NCI-H2171 (cell line): ENCODE measurements at places on chromosomes 2 and 18.

GRCh38 chr18:35005963-35006577 is 35.1 kb upstream of the MAPRE2 start:
- DNase-seq: peak; percentile 52

GRCh38 chr2:229612384-229612971 is 101.9 kb downstream of the DNER start:
- DNase-seq: no peak

DNA sequence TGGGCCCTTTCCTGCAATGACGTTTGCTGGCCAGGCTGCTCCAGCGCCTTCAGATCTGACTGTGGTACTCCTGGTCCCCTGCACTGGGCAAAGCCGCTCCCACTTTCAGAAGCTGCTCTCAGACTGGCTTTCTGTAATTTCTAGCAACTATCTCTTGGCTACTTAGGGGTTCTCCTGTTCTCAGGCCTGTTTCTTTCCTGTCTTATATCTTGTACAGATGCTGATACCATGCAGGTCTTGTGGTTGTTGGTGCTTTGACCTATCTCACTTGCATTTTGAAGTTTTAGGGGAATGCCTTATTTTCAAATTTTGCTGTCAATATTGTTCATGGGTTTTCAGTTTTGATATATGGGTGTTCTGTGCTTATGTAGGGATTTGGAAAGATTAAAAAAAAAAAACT is 145.8 kb downstream of the CLIP4 start:
- DNase-seq: no peak

- no peak for DNase-seq
Measured at GRCh38 chr2:236678307-236678975, 108.8 kb downstream of the ACKR3 start.

- DNase-seq: no peak
Measured at GRCh38 chr2:28362991-28363521, 29.6 kb upstream of the FOSL2 start.

GRCh38 chr2:223037445-223037800 is 14.6 kb upstream of the KCNE4 start:
- no peak for DNase-seq

DNA sequence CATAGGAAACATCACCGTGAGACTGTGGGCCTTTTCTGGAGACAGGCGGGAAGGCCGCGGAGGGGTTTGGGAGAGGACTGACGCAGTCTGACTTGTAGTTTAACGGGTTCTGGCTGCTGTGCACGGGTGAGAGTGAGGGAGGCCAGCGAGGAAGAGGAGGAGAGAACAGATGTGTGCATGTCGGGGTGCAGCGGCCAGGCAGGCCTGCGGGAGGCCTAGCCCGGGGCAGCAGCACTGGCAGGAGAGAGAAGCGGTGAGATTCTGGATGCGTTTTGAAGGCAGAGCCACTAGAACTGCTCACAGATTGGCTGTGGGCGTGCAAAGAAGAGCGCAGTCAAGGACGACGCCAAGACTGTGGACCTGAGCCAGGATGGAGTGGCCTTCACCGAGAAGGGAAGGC is 53.9 kb downstream of the PTGR3 start:
- no peak for DNase-seq

DNA sequence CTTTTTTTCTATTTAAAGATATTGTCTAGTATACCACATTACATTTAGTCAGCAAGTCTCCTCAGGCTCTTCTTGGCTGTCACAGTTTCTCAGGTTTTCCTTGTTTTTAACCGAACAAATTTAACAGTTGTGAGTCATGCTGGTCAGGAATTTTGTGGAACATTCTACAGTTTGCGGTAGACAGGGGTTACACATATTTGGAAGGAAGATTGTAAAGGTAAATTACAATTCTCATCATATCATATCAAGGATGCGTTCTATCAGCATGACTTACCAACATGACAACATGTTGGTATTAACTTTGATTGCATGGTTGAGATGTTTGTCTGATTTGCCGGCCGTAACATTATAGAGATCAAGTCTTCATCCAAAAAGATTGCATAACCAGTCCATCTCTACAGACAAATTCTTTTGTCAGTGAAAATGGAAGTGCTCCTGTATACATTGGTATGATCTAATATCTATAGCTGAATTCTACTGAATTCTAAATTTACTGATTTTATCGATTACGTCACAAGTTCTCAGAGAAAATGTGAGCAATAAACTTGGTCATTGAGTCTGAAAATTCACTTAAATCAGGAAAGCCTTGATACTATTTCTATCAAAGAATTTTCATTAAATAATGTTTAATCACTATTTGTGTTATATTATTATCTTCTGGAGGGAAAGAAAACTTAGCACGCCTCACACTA is 664.4 kb upstream of the SLC8A1 start:
- DNase-seq: no peak

DNA sequence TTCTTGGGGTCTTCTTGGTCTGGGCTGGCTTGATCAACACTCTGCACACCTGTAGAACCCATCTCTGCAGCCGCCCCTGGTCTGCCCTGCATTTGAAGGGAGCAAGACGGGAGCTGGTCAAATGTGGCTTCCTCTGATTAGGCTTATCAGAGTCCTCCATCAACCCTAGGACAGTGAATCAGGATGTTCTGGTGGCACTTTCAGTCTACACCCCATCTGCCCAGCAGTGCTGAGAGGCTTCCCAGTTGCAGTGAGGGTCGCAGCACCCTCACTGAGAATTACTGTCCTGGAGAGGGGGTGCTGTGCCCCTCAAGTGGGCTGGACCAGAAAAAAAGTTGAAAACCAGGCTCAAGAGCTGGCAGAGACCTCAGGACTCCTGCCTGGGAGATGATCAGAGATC is 152.9 kb downstream of the DYSF start:
- no peak for DNase-seq

DNA sequence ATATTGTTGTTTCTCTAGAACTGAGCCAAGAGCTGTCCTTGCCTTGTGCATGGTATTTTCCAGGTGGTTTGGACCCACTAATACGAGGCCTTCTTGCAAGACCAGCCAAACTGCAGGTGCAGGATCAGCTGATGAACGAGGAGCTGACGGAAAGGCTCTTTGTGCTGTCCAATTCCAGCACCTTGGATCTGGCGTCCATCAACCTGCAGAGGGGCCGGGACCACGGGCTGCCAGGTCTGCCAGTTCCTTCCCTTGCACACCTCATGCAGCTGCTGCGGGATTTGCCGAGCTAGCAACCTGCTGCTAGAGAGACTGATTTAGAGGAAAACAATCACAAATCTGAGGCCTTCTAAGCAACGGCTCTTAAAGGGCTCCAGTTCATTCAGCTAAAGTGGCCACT is 74.5 kb downstream of the TPO start:
- no peak for DNase-seq

- DNase-seq: no peak
Measured at GRCh38 chr2:241996100-241996499, 126.6 kb downstream of the RTP5 start.

DNA sequence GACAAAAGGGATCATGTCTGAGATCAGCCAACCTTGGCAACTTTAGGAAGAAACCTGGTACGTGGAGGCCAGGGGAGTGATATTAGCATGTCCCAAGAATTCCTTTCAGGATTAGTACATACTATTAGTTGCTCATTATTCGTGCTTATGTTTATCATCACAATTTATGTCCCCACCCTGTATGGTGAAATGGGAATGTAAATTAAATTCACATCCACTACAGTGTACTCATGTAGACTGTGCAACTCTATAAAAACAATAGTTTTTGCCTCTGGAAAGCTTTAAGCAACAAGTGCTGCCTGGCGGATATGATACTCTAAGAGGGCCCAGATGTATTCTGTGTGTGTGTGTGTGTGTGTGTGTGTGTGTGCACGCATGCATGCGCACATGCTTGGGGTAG is 110.7 kb downstream of the GALNT14 start:
- DNase-seq: no peak

DNA sequence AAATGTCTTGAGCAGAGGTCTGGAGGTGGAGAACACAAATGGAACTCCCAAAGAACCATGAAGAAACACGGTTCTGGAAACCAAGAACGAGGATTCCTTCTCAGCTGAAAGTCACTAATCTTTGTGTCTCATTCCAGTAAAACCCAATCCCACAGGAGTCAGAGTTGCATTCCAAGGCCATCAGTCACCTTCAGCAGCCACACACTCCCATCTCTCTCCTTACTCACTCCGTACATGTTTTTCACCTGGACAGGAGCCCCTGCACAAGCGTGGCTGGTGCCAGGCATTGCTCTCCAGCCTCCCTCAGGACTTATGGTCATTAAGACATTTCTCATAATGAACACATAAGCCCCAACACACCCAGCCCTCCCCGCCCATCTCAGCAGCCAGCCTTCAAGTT is 175.4 kb upstream of the SIX2 start:
- DNase-seq: no peak

- no peak for DNase-seq
Measured at GRCh38 chr2:220767591-220768255, 804.4 kb downstream of the EPHA4 start.

- no peak for DNase-seq
Measured at GRCh38 chr18:58370612-58371011, 258.3 kb downstream of the ALPK2 start.

- DNase-seq: no peak
Measured at GRCh38 chr2:45401431-45401922, 209.6 kb downstream of the SRBD1 start.

- DNase-seq: no peak
Measured at GRCh38 chr2:117087535-117088291, 726.8 kb upstream of the DDX18 start.

DNA sequence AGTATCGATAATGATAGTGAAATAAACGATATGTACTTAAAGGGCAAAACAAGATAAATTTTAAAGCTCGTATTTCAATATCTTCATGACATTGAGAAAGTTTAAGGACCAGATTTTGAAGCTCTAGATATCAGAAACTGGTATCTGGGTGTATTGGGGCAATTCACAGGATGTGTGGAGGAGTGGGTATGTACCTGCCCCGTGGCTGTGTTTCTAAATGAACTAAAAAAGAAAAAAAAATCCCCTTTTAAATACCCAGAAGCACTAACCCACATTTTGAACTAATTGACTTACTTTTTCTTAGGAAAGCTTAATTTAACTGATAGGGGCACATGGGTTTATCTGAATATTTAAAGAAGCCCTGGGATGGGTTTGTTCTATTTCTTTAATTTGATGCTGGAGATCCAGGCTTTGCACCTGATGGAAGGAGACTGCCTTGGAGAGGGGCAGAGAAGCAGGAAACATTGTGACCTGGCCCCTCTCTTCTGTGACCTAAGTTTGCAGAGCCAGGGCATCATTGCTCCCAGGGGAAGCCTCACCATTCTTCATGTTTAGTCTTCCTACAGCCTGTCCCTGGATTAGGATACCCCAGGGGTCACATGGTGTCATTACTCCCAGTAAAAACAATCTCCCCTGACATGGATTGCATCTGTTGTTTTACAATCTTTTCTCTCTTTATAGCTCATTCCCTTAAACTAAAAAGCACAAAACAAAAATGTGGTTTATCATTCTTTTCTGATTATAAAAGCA is 7.6 kb upstream of the KCTD1 start:
- no peak for DNase-seq

DNA sequence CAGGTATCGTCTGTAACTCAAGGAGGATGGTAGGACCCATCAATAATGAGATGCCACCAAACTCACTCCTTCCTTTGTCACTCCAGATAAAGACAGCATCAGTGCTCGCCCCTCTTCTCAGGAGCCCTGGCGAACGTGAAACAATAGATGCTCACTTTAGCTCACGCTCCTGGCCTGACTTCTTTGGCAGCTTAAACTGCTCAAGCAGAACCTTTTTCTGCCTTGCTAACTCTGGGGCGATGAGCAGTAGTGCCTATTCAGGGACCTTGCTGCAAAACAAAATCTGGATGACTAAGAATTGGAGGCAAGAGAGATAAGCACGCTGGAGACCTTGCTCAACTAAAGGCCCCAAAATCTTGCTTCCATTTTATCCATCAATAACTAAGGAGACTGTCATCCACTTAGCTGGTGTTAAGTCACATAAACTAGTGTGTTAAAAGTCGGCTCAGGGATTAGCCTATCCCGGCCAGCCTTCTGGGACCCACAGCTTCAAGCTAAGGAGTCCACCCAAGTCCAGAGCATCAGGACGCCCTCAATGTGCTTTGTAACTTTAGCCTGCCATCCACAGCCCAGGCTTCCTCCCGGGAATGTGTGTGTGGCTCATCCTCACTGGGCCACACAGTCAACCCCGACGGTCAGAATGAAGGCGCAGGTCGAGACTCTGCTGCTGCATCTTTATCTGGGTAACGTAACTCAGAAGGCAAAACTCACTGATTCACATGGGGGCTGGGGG is 38.9 kb downstream of the ZNF516 start:
- DNase-seq: no peak

DNA sequence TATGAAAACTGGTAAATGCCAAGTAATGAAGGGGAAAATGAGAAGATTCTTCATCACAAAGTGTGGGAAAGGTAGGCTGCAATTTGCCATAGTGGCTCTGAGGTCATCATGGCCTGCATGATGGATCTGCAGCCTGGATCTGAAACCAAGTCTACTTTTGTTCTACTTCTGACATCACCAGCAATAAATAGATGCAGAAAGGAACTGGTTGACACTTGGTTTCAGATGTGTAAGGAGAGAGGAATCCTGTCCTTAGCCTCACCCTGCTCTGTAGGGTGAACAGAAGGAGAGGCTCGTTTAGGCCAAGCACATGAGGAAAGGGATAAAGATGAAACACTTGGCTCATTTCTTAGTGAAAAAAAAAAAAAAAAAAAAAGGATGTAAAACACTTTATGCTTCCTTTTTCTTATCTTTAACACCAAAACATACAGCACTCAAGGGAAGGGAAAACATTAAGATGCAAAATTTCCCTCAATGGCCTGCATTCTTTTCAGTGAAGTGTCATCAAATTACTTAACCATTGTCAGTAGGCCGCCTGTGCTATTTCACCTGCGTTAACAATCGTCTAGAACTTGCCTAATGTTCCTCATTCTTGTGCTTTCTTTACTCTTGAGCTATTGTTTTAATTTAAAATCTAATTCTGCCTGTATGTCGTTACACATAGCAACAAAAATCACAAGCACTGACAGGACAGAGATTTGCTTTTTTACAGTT is 3.9 kb downstream of the NEB start:
- DNase-seq: no peak

- DNase-seq: no peak
Measured at GRCh38 chr2:30565851-30566358, 118.9 kb downstream of the LCLAT1 start.

DNA sequence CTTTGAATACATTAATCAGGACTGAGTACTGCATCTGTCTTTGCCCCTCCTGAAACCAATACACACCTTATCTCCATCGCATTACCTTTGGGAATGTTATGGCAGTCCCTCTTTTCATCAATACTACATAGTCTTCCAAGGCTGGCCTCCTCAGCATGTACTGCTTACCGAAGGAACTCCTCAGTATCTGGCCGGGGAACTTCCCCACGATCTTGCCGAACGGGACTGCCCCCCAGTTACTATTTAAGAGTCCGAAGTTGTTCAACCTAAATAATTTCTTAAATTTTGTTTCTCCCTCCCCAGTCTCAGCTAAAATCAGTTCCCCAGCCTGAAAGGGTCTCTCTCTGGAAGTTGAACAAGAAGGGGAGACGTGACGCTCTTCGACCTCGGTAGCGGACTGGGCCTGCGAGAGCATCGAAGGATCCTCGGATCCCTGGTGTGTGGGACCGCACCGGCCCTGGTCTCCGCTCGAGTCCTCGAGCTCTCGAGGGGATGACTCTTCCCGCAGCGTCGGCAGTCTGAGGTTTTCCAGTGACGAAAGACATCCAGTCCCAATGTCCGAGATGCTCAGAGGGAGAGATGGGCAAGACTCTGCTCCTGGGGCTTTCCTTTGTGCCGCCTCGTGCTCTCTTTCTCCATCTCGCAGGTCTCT is 489 bp downstream of the TRMT61B start:
- no peak for DNase-seq
